Astrocyte (in vitro differentiated cells and primary cell): ENCODE measurements at places on chromosomes 5 and 9.

- no peak for DNase-seq
Measured at GRCh38 chr5:151008906-151009305, 11.5 kb upstream of the GPX3 start.

GRCh38 chr5:31844622-31845345 lies 205.9 kb downstream of the PDZD2 start:
- no peak for DNase-seq

DNA sequence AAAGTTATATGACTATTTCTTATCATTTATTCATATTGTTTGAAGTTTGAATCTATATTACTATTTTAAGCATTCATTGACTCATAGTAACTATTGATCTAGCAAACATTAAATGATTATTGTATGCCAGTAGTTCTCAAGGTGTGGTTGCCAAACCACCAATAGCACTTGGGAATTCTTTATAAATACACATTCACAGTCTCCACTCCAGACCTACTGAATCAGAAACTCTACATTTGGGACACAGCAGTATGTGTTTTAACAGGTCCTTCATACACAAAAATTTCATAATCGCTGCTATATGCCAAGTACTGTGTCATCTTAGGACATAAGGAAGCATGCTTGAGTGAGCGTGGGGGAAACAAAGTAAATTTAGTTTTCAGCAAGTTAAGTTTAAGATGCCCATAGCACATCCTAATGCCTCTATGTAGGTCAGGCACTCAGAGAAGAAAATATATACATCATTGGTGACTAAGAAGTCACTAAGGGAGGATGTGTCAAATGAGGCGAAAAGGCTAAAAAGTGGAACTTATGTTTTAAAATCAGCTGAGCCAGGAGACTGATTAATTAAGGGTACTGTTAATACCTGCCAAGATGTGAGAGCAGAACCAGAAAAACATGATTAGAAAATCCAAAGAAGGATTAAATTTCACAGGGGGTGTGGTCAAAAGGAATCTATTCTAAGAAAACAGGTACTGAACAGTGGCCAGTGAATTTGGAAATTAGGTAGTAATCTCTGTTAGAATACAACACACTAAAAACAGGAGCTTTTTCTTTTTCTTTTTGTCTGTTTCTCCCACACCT lies 340.8 kb downstream of the HCN1 start:
- DNase-seq, result no peak

DNA sequence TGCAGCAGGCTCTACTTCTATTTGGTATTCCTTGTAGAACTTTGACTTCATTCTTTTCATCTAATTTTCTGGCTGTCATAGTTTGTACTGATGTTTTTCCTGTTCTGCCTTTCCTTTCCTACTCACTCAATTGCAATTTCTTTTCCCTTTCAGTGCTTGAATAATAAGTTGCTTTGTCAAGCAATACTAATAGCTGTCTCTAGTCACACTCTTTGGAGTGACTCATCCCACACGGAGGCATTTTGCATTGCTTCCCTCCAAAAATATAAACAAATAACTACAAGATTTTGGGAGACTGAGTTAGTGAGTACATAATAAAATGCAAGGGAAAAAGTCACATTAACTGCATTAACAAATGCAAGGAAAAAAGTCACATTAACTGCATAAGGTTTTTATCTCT lies 465.9 kb downstream of the CDH9 start:
- no peak for DNase-seq

GRCh38 chr5:32100691-32101302 lies 73.3 kb downstream of the GOLPH3 start:
- no peak for DNase-seq

DNA sequence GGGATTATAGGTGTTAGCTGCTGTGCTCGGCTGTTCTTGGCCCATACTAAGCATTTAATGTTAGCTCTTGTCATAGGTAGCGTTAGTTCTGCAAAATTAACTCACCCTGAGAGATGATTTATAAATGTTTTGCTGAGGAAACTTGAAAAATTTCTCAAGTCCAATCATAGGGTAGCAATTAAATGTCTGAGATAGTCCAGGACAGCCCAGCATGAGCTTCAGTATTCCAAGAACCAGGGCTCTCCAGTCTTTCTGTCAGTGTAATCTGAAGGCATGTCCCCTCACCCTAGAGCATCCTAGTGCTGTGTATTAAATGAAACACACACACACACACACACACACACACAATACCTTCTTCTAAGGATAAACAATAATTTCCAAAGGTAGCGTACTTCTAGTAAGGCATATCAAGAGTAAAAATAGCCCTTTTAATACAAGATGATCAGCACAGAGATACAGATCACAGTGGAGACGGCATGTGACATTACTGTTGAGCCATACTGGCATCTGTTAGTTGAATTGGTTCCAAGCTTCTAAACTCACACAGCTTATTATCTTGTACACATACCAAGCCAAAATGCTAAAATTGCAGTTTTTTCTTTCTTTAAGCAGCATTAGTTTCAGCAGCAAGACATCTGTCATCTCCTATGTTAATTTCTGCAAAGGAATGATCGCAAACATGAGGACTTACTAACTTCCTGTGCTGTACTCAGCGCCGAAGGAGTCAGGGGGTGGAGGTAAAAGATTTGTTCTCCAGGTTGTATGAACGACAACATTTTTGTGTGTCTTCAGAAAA lies 46.3 kb upstream of the JMY start:
- DNase-seq, result no peak

DNA sequence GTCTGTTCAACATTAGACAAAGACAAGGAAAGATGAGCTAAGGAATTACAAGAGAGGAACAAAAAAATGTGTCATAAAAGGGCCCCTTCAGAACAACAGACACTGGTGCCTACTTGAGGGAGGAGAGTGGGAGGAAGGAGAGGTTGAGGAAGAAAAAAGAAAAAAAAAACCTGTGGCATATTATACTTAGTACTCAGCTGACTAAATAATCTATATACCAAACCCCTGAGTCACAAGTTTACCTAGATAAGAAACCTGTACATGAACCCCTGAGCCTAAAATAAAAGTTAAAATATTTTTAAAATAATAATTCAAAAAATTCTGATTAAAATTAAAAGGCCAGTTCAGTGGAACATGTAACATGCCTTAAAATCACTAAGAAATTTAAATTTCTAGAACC lies 107.3 kb downstream of the MTREX start:
- DNase-seq, result peak; percentile 32

GRCh38 chr5:139985290-139985689 lies 57.8 kb downstream of the NRG2 start:
- no peak for DNase-seq

- peak; percentile 22 for DNase-seq
Measured at GRCh38 chr5:60370508-60370907, 329.5 kb downstream of the DEPDC1B start.

- DNase-seq, result peak; percentile 96
Measured at GRCh38 chr9:83027153-83027891, 35.6 kb downstream of the RASEF start.

- peak; percentile 84 for DNase-seq
Measured at GRCh38 chr9:124752967-124753366, 18.1 kb downstream of the NR6A1 start.

DNA sequence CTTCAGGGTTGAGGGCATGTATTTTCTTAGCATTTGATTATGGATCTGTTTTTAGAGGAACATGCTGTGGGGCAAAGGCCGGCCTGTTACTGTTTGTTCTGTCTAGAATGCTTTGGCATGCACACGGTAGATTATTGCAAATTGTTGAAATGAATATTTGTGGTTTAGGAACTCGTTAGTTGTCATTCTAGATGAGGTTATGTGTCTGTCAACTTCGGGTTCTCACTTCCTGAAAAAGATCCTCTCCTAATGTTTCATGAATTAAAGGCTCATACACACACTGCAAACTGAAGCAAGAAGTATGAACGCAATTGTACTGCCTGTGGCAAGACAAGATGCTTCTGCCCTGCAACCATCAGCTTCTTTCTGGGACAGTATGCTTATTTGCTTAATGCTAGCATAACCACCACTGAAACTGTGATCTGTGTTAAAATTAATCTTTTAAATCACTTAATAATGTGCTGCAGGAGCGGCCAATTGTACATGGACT lies 99.6 kb downstream of the BASP1 start:
- DNase-seq, result peak; percentile 42

- no peak for DNase-seq
Measured at GRCh38 chr9:129693741-129694140, 28.3 kb downstream of the PRRX2 start.

DNA sequence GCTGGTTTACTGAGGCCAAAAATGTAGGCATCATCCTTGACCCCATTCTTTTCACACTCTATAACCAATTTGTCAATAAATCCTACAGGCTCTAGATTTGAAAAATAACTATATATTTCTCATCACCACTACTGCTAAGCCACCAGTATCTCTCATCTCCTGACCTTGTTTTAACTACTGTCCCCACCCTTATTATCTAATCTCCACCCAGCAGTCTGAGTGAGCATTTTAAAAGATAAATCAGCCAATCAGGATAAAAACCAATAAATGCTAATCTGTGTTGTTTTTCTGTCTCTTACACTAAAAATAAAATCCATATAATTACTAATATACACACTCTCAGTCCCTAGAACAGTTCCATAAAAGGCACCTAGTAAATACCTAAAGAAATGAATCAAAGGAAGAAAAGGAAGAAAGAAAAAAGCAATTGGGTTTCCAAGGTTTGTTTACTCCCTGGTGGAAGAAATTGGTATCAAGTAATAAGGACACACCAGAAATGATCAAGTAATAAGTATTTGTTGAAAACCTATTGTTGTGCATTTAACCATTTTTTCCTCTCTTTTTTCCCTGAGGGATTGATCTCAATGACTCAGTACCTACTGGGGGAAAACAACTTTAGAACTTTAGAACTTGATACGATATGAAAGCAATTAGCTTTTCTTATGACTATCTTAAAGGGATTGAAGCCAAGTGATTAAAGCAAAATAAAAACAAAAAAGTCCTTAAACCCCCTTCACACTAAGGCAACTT lies 19.3 kb downstream of the MRPS27 start:
- DNase-seq, result no peak

DNA sequence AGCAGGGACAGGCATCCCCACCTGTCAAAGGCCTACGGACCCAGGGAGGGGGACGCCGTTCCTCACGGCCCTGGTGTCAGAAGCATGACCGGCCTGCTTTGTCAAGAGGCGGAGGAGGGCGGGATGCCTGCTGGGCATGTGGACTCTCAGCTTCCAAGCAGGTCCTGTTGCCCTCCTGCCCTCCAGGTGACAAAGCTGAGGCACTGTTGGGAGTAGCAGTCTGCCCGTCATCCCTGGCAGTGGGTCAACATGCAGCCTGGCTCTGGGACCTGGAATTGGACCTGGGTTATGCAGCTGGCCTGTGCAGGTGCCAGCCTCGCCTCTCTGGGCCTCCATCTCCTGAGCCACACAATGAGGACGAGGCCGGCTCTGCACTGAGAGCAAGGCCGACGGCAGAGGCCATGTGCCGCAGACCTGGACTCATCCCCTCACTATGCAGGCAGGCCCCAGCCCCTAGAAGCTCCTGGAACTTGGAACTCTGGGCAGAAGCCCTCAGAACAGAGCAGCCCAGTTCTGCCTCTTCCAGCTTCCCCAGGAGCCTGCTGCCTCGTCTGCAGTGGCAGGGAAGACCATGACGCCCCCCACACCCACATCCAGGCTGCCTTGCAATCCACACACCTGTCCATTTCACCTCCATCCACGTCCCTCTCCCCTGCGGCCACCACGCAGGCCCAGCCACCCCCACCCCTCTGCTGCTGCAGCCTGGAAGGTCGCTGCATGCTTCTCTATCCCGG lies 20.8 kb upstream of the FCN1 start:
- no peak for DNase-seq

GRCh38 chr9:135359764-135360163 lies 119.8 kb upstream of the PPP1R26 start:
- DNase-seq, result no peak

- no peak for DNase-seq
Measured at GRCh38 chr5:177498013-177498787, 796 bp upstream of the PDLIM7 start.

- no peak for DNase-seq
Measured at GRCh38 chr5:148904440-148904839, 78.0 kb downstream of the ADRB2 start.

DNA sequence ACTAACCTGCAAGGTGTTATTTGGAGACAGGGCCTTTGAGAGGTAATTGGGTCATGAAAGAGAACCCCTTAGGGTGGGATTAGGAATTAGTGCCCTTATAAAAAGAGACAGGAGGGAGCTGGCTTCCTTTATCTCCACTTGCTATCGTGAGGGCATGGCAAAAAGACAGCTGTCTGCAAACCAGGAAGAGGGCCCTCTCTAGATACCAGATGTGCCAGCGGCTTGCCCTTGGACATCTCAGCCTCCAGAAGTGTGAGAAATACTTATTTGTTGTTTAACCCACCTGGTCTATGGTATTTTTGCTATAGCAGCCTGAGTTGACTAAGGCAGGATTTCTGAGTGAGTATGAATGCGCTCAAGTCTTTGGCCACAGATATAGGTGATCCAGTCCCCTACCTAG lies 978 bp upstream of the RGS14 start:
- no peak for DNase-seq
